ENCODE measurements at places on chromosomes 3 and 15.

DNA sequence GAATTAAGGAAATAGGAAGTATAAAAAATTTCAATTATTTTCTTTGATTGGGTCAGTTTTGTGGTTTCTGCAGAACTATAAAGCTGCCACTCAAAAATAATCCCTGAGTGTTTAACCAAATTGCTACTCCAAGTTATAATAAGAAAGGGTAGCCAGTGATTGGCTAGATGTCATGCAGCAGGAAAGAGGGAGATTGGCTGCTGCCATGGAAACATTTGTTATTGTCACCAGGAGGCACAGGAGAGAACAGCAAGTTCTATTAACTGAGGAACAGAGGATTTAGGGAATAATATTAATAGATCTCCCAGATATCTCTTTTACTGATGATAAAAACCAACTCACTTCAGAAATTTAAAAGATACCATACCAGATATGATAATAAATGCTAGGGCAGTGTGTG lies 42.6 kb downstream of the CLDN1 start:
- no peak for DNase-seq

DNA sequence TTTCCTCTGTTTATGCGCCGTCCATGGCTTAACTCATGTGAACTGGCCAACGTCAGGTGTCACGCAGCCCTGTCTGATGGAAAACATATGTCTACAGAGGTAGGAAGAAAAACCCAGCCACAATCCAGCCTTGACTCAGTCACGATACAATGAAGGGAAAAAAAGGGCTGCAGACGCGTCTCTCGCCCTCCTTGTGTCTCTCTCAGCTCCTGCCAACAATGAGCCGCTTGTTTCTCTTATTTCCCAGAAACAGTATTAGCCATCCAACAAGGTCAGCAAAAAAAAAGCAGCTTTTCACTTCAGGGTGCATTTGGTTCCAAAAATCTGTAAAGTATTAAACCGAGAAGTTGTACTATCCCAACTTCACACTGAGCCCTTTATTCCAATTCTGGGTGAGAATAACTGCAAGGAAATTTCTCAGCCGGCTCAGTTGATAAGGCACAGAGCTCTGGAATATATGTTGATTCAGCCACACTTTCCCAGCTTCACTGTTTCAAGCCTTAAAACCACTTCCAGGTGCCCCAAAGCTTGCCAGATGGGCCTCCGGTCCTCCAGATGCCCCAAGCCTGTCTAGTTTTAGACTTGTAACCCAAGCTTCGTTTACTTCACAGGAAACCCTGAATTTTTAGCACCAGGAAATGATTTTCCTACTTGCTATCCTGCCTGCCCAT lies 79.4 kb downstream of the TM4SF4 start:
- DNase-seq: no peak

DNA sequence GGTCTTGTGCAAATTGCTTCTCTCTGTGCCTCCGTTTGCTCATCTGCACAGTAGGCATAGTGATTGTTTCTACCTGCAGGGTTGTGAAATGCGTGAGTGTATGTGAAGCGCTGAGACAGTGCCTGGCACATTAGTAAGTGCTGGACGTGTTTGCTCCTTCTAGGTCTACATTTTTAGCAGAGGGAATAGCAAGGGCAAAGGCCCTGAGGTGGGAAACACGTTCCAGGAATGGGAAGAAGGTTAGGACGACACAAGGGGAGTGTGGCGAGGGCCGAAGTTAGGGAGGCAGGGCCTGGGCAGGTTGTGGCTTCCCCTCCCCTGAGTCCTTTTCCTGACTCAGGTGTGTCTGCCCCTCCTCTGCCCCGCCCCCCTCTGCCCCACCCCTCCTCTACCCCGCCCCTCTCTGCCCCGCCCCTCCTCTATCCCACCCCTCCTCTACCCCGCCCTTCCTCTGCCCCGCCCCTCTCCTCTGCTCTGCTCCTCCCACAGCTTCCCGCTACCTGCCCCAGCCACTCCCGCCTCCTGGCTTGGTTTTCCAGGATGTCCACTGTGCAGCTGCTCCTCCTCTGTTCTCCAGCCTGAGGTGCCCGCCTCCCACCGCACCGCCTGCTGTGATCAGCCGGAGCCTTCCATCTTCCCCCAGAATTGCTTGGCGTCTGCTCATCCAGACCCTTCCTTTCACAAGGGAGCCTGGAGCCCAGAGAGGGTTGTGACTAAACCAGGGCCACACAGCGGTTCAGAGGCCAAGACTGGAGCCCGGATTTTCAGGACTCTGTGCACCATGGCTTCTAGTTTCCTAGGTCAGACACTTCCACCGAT lies 31.1 kb upstream of the SMAD6 start:
- DNase-seq: no peak

DNA sequence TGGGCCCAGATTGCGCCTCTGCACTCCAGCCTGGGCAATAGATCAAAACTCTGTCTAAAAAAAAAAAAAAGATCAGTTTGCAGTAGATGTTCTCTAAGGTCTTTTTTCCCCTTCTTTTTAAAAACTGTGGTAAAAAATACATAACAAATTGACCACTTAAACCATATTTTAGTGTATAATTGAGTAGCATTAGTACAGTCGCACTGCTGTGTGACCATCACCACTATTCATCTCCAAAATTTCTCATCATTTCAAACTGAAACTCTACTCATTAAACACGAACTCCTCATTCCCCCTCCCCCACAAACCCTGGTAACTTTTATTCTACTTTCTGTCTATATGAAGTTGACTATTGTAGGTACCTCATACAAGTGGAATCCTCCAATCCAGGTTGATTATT lies 160.3 kb downstream of the PEX5L start:
- DNase-seq: no peak

DNA sequence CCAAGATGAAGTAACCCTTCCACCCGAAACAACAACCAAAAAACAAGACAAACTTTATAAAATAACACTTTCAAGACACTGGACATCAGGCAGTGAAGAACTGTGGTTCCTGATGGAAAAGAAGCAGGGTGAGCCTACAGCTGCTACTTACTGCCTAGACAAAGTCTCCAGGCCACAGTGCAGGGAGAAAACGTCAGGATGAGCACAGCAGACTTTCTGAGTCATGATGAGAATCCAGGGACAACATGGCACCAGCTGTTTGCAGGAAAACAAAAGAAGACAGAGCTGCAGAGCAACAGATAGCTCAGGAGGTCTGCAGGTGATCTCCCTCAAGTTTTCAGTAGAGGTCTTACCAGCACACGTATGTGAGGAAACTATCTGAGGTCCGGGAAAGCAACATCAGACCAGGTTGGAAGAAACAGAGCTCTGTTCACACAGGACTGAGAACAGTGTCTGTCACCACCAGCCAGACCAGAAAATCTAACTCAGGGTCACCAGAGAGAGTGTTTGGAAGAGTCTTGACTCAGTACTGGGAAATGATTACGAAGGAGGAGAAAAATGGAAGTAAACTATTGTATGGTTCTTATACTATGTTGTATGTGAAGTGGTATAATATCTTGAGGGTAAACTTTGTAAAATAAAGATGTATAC lies 108.9 kb downstream of the ANO10 start:
- DNase-seq: no peak

- DNase-seq: no peak
Measured at GRCh38 chr3:57942388-57942787, 65.8 kb upstream of the FLNB start.

GRCh38 chr15:38197553-38197952 lies 55.1 kb upstream of the SPRED1 start:
- DNase-seq: no peak

GRCh38 chr3:115792206-115792955 lies 169.1 kb downstream of the GAP43 start:
- no peak for DNase-seq

DNA sequence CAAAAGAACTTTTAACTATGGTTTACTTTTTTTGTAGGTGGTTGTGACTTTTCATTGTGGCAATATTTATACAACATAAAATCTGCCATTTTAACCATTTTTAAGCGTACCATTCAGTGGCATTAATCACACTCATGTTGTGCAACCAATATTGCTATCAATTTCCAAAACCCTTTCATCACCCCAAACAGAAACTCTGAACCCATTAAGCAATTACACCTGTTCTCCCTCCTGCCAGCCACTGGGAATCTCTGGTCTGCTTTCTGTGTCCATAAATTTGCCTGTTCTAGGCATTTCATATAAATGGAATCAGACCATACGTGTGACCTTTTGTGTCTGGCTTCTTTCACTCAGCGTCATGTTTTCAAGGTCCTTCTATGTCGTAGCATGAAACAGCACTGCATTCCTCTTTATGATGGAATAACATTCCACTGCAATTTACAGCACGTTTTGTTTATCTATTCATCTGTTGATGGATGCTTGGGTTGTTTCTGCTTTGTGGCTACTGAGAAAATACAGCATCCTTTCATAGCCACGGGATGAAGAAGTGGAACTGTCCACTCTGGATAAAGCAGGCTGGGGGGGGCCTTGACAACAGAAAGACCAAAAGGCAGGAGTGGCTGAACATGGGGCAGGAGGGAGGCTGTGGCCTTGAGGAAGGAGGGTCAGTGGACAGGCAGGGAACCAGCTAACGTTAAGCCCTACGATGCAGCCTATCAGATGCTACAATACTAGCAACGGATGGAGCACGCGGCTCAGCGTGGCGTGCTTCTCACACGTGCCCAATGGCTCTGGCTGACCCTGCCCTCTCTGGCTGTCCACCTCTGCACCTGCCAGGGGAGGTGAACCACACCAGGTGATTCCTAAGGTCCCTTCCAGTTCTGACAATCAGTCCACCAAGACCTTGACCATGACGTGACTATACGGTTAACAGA lies 110.9 kb downstream of the SEC22A start:
- no peak for DNase-seq

GRCh38 chr3:14277557-14277956 lies 98.9 kb downstream of the LSM3 start:
- no peak for DNase-seq

- no peak for DNase-seq
Measured at GRCh38 chr3:45817831-45818522, 21.6 kb upstream of the SLC6A20 start.

GRCh38 chr3:4936982-4937614 lies 42.1 kb upstream of the BHLHE40 start:
- no peak for DNase-seq

GRCh38 chr3:12559520-12559919 lies 2.6 kb downstream of the MKRN2 start:
- no peak for DNase-seq

DNA sequence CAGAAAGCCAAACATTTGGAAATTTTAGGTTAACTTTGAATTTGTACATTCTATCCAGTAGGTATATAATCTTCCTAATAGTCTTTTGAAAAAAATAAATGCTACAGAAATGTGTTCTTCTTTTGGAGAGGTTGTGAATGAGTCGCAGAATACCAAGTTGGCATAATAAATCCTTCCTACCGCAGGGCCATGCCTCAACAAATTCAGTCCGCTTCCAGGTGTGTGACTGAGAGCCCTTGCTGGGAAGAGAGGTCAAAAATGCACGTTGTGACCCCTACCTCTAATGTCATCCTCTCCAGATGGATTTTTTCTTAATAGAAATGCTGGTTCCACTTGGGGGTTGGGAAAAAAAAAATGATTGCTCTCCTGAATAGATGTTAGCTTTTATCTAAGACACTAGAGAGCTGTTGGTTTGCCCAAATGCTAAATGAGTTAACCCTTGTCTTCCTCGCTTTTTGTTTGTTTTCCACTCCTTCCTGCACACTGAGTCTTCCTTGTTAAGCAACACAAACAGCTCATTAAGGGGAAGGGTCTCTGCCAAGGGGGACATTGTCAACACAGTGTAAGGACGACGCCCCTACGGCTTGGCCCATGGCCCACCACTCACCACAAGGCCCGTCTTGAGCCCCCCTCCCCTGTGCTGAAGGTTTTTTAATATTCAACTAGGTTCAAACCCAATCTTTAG lies 33.9 kb downstream of the RLBP1 start:
- DNase-seq: no peak

DNA sequence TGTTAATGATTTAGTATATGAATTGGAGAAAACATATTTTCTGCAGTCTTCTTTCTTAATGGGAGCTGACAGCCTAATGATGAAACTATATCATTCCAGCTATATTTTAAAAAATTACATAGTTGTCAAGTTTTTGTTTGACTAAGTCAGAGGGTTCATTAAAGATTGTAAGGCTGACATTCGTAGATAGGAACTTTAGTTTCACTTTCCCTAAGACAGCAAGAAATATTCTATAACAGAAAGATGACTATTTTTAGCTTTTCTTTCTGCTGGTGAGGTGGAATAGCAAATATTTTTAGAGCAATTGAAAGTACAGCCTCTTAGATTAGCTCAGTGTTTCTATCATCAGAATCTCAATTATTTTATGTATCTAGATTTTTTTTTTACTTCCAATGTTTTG lies 60.2 kb downstream of the PIAS1 start:
- DNase-seq: no peak

- no peak for DNase-seq
Measured at GRCh38 chr15:74957476-74958035, 984 bp upstream of the RPP25 start.

- no peak for DNase-seq
Measured at GRCh38 chr15:43515741-43516140, 1.7 kb upstream of the MAP1A start.

DNA sequence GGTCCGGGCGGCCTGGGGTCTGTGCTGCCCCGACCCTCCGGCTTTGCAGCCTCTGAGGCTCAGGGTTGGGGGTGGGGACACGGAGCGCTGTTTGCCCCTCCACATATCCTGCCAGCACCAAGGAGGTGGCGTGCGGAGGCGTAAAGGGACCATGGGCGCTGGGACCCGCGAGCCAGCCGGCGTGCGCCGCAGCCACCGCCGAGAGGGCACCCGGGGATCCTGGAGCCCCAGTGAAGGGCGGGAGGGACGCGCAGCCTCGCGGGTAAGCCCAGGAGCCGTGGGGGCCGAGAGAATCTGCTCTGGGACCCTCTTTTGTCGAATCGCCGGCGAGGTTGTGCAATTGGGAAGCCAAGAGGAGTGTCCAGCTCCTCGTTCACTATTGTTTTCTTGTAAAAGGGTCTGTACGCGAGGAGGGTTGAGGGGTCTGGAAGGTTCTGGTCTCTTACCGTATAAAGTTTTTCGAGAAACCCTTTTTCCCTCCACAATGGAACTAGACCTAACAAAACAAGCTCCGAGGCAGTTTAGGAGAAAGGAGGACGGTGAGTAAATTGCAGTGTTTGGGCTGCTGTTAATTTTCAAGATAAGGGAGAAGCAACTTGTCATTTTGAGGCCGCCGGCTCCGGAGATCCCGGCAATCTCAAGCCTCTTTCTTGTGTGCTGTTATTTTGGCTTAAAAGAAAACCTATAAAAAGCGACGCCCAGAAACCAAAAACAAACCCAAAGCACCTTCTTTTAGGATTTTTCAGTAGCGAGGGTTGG lies 29.9 kb upstream of the ST3GAL6 start:
- no peak for DNase-seq

GRCh38 chr3:79765911-79766310 lies 1.9 kb downstream of the ROBO1 start:
- no peak for DNase-seq

GRCh38 chr15:73786538-73786937 lies 33.4 kb upstream of the INSYN1 start:
- no peak for DNase-seq

DNA sequence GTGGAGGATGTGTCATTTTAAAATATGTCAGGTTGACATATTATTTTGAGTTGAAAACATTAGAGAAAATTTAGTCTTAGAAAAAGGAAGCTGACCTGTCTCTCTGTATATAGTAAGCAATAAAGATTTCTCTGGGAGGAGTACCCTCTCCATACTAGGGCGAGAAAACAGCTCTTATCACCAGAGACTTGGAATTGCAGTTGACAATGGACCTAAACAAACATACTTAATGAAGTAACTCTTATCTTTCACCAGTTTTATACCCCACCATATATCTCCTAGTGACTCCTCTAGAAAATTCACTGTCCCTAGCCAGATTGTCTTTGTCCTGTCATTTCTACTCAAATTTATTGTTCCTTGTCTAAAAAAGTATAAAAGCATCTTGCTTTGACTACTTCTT lies 7.2 kb upstream of the GATM start:
- DNase-seq: no peak

GRCh38 chr3:159796744-159797143 lies 191.9 kb upstream of the IL12A start:
- DNase-seq: no peak

Data from progenitor cell of endocrine pancreas (in vitro differentiated cells).